Ovary (tissue), 10 donors: ENCODE measurements at places on chromosomes 5 and 9. TPM values are rescaled to one million over a fixed set of nuclear protein-coding genes. Genes with fewer than 3 reads are reported as not detected.

- H3K27ac ChIP-seq: no peak overlapping the region
- H3K4me1 ChIP-seq: no peaks in the 10 kb centered on the region
- no peaks in the 10 kb centered on the region for H3K36me3 ChIP-seq
- no peak for DNase-seq
Observed at GRCh38 chr9:68953771-68954170, 60.1 kb downstream of the PRKACG start.

DNA sequence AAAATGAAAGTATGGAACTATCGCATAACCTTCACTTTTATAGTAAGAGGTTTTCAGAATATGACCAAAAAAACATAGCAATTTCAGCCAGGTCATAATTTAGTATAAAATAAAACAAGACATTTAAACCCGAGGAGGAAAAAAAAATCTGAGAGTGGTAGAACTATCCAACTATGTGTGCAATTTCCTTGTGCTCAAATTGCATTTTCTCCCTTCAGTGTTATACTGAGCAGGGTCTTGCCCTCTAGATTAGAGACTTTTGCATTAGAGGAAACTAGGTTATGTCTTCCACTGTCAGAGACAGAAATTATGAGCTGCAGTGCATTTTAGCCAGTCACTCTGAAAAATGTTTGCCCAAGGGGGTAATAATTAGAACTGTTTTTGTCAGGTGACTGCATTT is 330.6 kb downstream of the NR2F1-AS1 start:
- H3K4me1 ChIP-seq: peaks cover 5% of the 10 kb centered on the region
- no peaks in the 10 kb centered on the region for H3K27me3 ChIP-seq
- no peak overlapping the region for H3K4me3 ChIP-seq
- DNase-seq: no peak
- H3K36me3 ChIP-seq: no peaks in the 10 kb centered on the region

The PCDHA7 gene
- 0.35 TPM for total RNA-seq

DNA sequence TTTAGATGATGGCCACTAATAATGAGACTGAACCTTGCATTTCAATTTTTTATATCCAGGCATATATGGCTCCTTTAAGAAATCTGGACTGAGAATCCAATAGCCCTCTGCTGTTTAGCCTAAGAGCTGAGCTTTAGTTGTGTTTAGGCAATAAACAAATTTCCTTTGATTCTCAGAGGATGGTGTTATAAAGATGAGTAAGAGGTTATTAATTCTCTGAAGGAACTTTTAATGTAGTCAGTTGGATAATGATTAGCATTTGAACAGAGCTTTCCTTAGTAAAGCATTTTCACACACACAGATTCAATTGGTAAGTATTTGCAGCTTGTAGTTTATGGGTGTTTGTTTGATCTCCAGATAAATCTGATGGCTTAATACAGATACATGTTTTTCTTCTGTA is 149.6 kb downstream of the PRR16 start:
- no peaks in the 10 kb centered on the region for H3K4me1 ChIP-seq
- H3K27me3 ChIP-seq: no peaks in the 10 kb centered on the region
- no peaks in the 10 kb centered on the region for H3K36me3 ChIP-seq
- DNase-seq: no peak

DNA sequence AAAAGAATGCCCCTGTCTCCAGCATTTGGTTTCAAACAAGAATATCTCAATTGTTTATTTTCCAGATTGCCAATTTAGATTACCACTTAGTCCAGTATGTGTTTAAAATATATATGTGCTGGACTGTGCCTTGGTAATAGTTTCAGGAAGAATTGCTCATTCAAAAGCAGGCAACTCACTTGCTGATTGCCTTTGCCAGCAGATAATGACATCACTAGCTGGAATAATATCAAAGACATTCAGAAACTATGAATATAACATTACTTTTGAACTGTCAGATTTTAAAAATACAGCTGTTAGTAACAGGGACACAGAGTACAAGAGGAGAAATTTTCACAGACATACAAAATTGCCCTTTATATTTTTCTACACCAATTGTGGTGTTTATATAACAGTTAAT is 96.0 kb upstream of the ITGA2 start:
- H3K4me3 ChIP-seq: no peak overlapping the region
- no peaks in the 10 kb centered on the region for H3K36me3 ChIP-seq
- H3K4me1 ChIP-seq: no peaks in the 10 kb centered on the region
- H3K27ac ChIP-seq: no peak overlapping the region

GRCh38 chr9:23774266-23774665 is 51.8 kb downstream of the ELAVL2 start:
- H3K36me3 ChIP-seq: no peaks in the 10 kb centered on the region
- H3K4me3 ChIP-seq: no peak overlapping the region
- H3K27me3 ChIP-seq: no peaks in the 10 kb centered on the region
- DNase-seq: no peak
- peaks cover 2% of the 10 kb centered on the region for H3K4me1 ChIP-seq
- H3K27ac ChIP-seq: no peak overlapping the region

GRCh38 chr9:98341157-98342097 is 86.0 kb upstream of the TBC1D2 start:
- H3K4me1 ChIP-seq: no peaks in the 10 kb centered on the region
- no peak overlapping the region for H3K27ac ChIP-seq
- no peak for DNase-seq
- no peaks in the 10 kb centered on the region for H3K27me3 ChIP-seq
- H3K4me3 ChIP-seq: no peak overlapping the region

The DOCK2 gene
- total RNA-seq: 4.2 TPM

- H3K27ac ChIP-seq: no peak within 1 kb of the TSS
- H3K27me3 ChIP-seq: no peaks in the 10 kb centered on the region
- no peaks in the 10 kb centered on the region for H3K36me3 ChIP-seq
- no peak within 1 kb of the TSS for H3K4me3 ChIP-seq
- H3K4me1 ChIP-seq: no peaks in the 10 kb centered on the region
- DNase-seq: peak; percentile 80
Observed at GRCh38 chr5:169980418-169981053, at the start of gene INSYN2B. INSYN2B (minus strand) TSS chr5:169980495; CDS start chr5:169883898, 96,597 bp downstream.

GRCh38 chr5:124735169-124735858 is 11.1 kb downstream of the ZNF608 start:
- H3K4me1 ChIP-seq: no peaks in the 10 kb centered on the region
- DNase-seq: peak; percentile 54
- H3K27ac ChIP-seq: peak overlapping the region; percentile 31
- H3K36me3 ChIP-seq: no peaks in the 10 kb centered on the region
- H3K27me3 ChIP-seq: no peaks in the 10 kb centered on the region
- peak overlapping the region; percentile 20 for H3K4me3 ChIP-seq

DNA sequence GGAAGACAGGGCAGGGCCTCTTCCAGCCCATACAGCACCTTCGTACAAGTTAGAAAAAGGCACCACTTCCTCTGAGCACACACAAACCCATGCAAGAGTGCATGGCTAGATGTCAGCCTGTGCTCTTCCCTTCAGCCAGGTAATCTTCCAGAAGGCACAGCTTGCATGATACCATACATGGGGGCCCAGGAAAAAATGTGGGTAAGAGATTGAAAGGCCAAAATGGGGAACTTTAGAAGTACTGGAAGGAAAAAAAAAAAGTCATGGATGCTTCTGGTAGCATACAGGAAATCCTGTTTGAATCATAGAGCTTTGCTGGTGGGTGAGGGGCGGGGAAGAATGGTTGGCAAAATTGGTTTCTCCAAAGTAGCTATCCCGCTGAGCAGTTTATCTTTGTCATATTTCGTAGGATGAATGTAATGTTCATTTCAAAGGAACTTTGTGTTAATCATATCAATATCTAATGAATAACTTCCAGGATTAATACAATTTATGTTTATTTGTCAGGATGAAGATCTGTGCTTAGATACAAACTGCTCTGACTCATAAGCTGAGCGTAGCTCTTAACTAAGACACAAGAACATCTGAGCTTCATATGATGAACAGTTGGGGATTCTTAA is 78.2 kb upstream of the MAP3K1 start:
- H3K4me3 ChIP-seq: no peak overlapping the region
- no peaks in the 10 kb centered on the region for H3K36me3 ChIP-seq
- peaks cover 3% of the 10 kb centered on the region for H3K4me1 ChIP-seq
- H3K27ac ChIP-seq: no peak overlapping the region

The SVEP1 gene
- 5.1 TPM for total RNA-seq

GRCh38 chr5:113142186-113142585 is 165.6 kb downstream of the DCP2 start:
- H3K4me1 ChIP-seq: peaks cover 5% of the 10 kb centered on the region
- DNase-seq: no peak
- no peak overlapping the region for H3K4me3 ChIP-seq
- H3K27me3 ChIP-seq: no peaks in the 10 kb centered on the region
- no peak overlapping the region for H3K27ac ChIP-seq

GRCh38 chr9:2567922-2568321 is 53.7 kb upstream of the VLDLR start:
- peaks cover 15% of the 10 kb centered on the region for H3K4me1 ChIP-seq
- no peak overlapping the region for H3K4me3 ChIP-seq
- no peak for DNase-seq
- H3K27me3 ChIP-seq: no peaks in the 10 kb centered on the region
- peak overlapping the region; percentile 39 for H3K27ac ChIP-seq
